OCI-LY7 (cell line): ENCODE measurements at places on chromosomes 6 and 20. TPM values are rescaled to one million over a fixed set of nuclear protein-coding genes. Genes with fewer than 3 reads are reported as not detected.

TNFRSF21 gene
- 35.1 and 36.5 TPM in 2 replicates for total RNA-seq

SDCBP2 gene
- total RNA-seq = 2.5 and 2.6 TPM in 2 replicates

C6orf15 gene
- total RNA-seq = not detected in 2 replicates

GPLD1 gene
- total RNA-seq = 60.7 and 73.7 TPM in 2 replicates

PGBD1 gene
- total RNA-seq = 1.6 and 1.9 TPM in 2 replicates

RFX6 gene
- total RNA-seq = not detected in 2 replicates

ROS1 gene
- total RNA-seq = not detected in 2 replicates
